ENCODE measurements at places on chromosomes 2 and 18. TPM values are rescaled to one million over a fixed set of nuclear protein-coding genes. Genes with fewer than 3 reads are reported as not detected.
A peak's percentile ranks its signal among the peaks of the same experiment; 100 is the strongest.

- DNase-seq: no peak
Observed at GRCh38 chr2:30514134-30514847, 67.2 kb downstream of the LCLAT1 start.

DNA sequence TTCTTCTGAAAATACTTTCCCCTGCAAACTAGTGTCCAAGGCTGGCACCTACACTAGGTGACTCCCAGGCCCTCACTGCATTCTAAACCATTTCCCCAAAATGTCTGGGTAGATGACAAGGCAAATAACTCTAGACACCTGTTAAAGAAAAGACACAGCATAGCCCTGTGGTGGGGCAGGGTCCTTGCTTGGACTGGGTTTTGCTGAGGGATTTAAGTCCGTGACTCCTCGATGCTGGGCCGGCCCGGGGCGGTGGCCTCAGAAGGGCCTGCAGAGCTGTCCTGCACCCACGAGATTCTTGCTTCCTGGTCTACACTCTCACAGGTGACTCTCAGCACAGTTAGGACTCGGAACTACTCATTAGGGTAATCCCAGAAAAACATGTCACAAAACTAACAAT is 55.2 kb downstream of the MBP start:
- no peak for DNase-seq

DNA sequence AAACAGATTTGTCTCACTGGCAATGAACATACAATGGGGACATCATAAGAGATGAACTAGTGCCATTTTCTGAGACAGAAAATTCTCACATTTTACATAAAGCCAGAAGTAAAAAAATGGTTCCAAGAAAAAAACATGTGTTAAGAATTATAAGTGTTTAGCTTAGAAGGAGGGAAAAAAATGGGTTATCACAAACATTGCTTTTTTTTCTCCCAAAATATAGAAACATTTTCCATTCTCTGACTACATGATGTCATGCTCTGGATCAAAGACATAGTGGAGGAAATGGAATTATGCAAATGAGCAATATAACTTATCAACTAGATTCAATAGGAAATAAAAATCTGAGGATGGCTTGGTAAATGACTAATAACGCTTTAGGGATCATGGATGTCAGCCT is 49.8 kb downstream of the SPATS2L start:
- DNase-seq: no peak

GRCh38 chr2:191428141-191428540 is 182.9 kb downstream of the MYO1B start:
- DNase-seq: no peak

GRCh38 chr2:141271346-141271745 is 859.5 kb downstream of the LRP1B start:
- no peak for DNase-seq

DNA sequence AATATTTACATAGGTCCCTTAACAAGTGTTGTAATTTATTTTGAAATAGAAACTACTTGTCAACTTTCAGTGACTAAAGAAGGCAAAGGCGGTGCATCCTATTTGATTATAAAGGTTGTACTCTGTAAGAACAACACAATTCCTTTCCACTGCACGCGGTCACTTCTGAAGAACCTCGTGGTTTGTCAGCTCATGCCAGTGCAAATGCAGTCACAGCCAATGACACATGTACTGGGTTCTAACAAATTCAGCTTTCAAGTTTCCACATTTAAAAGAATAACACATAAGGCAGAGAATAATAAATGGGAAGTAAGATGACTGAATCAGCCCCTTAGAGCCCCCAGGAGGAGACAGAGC is 39.7 kb downstream of the CYB5A start:
- no peak for DNase-seq

Gene PRSS56
- not detected for total RNA-seq

Gene ARHGAP15
- 6.8 TPM for total RNA-seq

- DNase-seq: no peak
Observed at GRCh38 chr2:134280726-134281125, 26.9 kb downstream of the MGAT5 start.

Gene TBR1
- total RNA-seq: not detected

Gene IL36A
- total RNA-seq: not detected

- DNase-seq: peak; percentile 73
Observed at GRCh38 chr2:188623995-188624643, 332.4 kb downstream of the GULP1 start.

DNA sequence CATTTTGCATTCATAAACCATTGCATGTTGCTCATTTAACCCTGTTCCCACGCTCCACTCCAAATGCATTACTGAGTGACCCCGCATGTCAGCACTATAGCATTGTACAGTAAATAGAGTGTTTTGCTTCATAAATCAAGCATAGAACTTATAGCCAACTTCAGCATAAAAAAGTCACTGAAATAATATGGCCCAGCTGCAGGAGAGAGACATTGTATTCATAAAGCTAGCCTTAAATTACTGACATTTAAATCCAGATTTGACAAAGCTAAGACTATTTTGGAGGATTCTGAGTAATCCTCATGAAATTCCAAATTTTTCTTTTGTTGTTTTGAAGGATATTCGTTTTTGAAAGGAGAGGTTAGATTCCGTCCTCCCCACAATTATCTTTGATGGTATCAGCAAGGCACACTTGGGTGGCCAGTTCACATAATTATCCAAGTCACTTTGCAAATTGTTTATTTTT is 320.9 kb upstream of the TCF4 start:
- DNase-seq: no peak

Gene ZNF519
- 2.2 TPM for total RNA-seq

Gene EFEMP1
- 34.9 TPM for total RNA-seq

DNA sequence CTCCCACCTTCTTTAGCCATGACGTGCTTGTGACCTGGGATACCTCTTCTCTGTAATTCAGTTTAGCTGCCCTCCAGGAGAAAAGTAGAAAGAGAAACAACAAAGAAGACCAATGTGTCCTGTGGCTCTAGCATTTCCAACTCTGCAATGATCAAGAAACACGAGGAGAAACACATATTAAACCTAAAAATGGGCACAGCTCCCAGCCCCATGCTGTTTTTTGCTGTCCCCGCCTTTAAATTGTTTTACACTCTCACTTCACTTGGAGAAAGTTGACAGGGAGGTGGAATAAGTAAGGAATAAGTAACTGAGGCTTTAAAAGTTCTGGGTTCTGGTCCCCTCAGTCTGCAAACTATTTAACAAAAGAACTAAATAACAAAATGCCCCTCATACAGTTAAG is 390.6 kb downstream of the TNS1 start:
- no peak for DNase-seq

Gene SP100
- total RNA-seq: 11.0 TPM

- DNase-seq: no peak
Observed at GRCh38 chr2:176652300-176653182, 383.3 kb downstream of the MTX2 start.

DNA sequence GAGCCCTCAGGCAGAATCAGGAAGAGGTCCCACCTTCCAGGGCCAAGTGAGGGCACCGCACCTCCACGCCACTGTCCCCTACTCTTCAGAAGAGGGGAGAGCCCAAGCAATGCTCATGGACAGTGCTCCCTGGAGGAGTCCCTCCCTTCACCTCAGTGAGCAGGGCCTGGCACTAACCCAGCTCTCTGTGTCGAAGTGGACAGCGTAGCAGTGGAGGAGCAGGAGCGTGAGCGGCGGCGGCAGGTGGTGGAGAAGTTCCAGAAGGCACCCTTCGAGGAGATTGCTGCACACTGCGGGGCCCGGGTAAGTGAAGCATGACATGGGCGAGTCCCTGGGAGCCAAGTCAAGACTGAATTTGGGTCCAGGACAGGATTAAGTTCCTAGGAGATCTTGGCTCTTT is 16.7 kb downstream of the POMC start:
- DNase-seq: no peak

- DNase-seq: no peak
Observed at GRCh38 chr2:100731535-100731981, 88.4 kb upstream of the NPAS2 start.

Gene MYO7B
- under 0.01 TPM for total RNA-seq

- DNase-seq: no peak
Observed at GRCh38 chr18:9810994-9811705, 74.6 kb upstream of the TXNDC2 start.

DNA sequence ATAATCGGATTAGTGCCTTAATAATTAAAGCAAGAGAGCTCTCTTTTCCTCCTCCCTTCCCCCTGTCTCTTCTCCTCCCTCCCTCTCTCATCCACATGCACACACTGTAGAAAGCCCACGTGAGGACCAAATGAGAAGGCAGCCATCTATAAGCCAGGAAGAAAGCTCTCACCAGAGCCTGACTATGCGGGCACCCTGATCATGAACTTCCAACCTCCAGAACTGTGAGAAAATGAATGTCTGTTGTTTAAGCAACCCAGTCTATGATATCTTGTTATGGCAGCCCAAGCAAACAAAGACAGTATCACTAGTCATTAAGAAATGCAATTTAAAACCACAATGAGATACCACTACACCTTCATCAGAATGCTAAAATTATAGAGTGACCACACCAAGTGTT is 220.3 kb downstream of the EN1 start:
- no peak for DNase-seq

Gene CKAP2L
- total RNA-seq: 1.2 TPM

Gene RBM43
- 1.7 TPM for total RNA-seq

GRCh38 chr2:9702604-9703084 is 71.8 kb upstream of the YWHAQ start:
- no peak for DNase-seq

DNA sequence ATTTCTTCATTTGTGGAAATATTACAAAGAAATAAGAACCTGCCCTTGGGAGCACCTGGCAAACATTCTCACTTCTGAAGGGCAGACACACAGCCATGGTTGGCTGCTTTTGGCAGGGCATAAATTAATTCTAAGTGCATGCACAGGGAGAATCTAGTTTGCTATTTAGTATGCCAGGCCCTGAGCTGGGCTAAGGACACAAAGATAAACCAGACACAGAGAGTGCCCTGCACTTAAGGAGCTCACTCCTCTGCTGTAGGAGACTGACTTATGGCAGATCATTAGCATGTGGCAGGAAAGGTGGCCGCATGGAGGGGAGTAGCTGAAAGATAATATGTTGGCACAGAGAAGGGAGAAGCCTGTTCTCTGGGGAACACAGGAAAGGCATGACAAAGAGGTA is 367.0 kb downstream of the LPIN1 start:
- DNase-seq: no peak

Gene ADGRF3
- not detected for total RNA-seq

DNA sequence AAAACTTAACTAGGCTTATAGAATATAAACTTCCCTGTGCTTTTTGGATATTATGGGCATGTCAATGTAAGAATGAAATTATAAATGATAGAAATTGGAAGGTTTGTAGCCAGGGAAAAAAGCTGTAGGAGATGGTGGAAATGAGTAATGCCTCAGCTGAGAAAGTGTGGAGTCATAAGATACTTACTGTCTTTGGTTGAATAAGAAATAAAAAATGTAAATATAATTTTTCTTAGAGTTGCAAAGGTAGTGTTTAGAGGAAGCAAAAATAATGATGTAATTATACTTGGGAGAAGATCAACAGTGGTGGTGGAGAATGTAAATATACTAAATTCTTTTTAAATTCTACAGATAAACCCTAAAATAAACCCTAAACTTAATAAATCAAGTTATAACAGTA is 26.2 kb upstream of the RND3 start:
- DNase-seq: no peak

DNA sequence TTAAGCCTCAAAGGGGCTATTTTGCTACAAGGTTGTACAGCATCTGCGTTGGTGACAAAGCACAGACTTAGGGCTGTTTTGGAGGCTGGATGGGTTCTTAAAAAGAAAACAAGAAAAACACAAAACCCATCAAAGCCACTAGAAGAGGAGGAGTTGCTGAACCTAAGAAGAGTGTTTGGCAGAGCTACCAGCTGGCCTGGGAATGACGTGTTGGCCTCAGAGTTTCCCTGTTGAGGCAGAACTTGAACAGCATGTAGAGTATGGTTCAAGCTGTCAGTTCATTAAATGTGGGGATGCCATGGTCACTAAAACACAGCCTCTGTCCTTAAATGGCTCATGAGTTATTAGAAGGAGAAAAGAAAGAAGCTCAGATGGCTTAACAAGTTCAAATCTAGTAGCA is 162.5 kb downstream of the TTC32 start:
- DNase-seq: no peak

DNA sequence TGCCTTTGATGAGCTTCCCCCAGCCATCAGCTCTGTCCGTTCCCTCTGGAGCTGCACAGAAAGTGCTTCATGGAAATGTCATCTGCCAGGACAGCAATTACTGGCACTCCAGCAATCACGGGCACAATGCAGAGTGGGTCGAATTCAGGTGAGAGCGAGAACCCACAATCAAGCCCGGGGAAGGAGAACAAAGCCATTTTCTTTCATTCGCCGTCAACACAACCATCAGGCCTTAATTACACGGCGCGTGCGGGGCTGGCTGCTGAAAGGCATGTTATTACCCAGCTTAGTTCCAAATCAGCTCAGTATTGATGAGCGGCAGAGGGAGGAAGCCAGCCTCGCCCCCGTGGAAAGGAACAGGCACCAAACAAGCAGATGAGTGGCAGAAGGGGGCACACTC is 143.9 kb downstream of the MYT1L start:
- no peak for DNase-seq

Gene SMYD1
- total RNA-seq: 13.4 TPM

GRCh38 chr2:203407496-203407895 is 79.3 kb downstream of the ABI2 start:
- no peak for DNase-seq

- DNase-seq: no peak
Observed at GRCh38 chr2:40173276-40173675, 278.6 kb downstream of the SLC8A1 start.

Gene RFTN2
- 1.6 TPM for total RNA-seq

DNA sequence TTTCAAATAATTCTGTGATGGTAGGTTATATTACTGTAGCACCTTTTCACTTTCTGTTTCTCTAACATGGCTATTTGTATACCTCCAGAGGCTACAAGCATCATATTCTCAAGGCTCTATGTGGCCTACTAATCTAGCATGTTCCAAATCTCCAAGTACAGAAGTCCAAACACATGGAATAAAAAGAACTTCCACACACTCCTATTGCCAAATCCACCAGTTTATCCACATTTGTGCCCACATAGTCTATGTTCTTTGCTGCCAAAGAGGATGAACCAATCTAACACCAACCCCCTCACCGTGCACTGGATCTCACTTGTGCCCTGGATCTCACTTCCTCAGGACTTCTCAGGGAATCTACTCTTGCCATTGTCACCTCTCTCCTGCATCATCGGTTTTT is 247.3 kb upstream of the RBBP8 start:
- DNase-seq: no peak

- no peak for DNase-seq
Observed at GRCh38 chr2:239496700-239497099, 95.9 kb upstream of the HDAC4 start.

DNA sequence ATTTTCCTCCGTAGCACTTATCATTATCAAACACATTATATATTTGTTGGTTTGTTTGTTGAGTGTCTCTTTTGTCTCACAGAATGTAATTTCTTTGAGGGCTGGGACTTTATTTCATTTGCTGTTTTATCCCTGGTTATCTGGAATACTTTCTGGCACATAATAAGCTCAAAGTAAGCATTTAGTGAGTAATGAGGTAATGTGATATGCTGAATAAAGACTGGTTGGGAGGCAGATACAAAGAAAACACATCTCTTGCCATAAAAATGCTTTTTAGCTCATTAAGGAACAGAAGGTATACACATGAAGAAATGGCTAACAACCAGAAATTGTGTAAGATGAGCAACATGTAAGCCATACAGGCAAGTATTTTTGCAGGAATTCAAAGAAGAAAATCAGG is 1411.8 kb downstream of the LRP1B start:
- no peak for DNase-seq
